H9 (cell line): ENCODE measurements at places on chromosomes 6 and 20. TPM values are rescaled to one million over a fixed set of nuclear protein-coding genes. Genes with fewer than 3 reads are reported as not detected.

GRCh38 chr6:39419607-39420006 is 97.1 kb upstream of the KCNK16 start:
- H3K27ac ChIP-seq = no peak overlapping the region
- H3K4me3 ChIP-seq = no peak overlapping the region
- no peaks in the 10 kb centered on the region for H3K27me3 ChIP-seq
- no peak for DNase-seq
- no peaks in the 10 kb centered on the region for H3K4me1 ChIP-seq

GRCh38 chr6:90605749-90606340 is 19.0 kb upstream of the MAP3K7 start:
- H3K27ac ChIP-seq = no peak overlapping the region
- H3K36me3 ChIP-seq = no peaks in the 10 kb centered on the region
- no peak overlapping the region for H3K4me3 ChIP-seq
- H3K27me3 ChIP-seq = no peaks in the 10 kb centered on the region
- H3K4me1 ChIP-seq = no peaks in the 10 kb centered on the region; the same call in 1 of the 2 replicates
- DNase-seq = no peak

GRCh38 chr6:132818404-132819359 is 4.3 kb downstream of the RPS12 start:
- peaks cover 53% of the 10 kb centered on the region for H3K36me3 ChIP-seq
- no peak overlapping the region for H3K4me3 ChIP-seq
- H3K27me3 ChIP-seq = no peaks in the 10 kb centered on the region

GRCh38 chr6:163634211-163635171 is 220.0 kb downstream of the QKI start:
- H3K36me3 ChIP-seq = peaks cover 4% of the 10 kb centered on the region; the same call in 2 of the 3 replicates
- H3K27ac ChIP-seq = no peak overlapping the region
- peaks cover 10% of the 10 kb centered on the region; the same call in 1 of the 2 replicates for H3K4me1 ChIP-seq
- no peaks in the 10 kb centered on the region for H3K27me3 ChIP-seq
- DNase-seq = peak; percentile 64

GRCh38 chr6:43621078-43621835 is 7.8 kb downstream of the GTPBP2 start:
- no peak for DNase-seq
- no peaks in the 10 kb centered on the region for H3K4me1 ChIP-seq

DNA sequence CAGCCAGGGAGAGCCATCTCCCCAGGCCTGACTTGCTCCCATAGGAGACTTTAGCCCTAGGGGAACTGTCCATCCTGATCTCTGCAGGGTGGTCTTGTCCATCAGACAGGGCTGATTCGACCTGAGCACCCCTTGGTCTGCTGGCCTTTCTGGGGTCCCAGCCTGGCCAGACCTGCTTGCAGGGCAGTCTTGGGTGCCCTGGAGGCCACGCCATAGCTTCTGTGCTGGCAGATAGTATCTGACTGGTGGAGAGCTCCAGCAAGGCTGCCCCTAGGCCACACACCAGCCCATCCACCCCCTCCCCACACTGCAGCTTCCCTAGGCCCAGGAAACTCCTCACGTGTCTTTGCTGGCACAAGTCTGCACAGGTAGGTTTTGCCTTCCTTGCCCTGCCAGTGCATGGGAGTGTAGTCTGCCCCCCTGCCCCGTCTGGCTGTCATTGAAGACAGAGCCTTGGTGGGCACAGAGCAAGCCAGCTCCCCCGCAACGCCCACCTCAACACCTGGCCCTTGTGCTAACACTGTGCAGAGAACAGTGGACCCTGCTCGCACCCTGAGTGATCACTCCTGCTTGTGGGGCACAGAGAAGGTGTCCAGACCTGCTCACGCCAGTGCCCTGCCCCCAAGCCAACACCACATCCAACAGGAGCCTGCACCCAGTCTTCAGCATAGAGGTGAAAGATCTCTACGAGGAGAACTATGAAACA is 32.4 kb downstream of the CCN2 start:
- H3K36me3 ChIP-seq = peaks cover 69% of the 10 kb centered on the region
- no peaks in the 10 kb centered on the region for H3K27me3 ChIP-seq

GRCh38 chr6:33177552-33178446 is 14.5 kb downstream of the COL11A2 start:
- H3K4me3 ChIP-seq = no peak overlapping the region
- H3K4me1 ChIP-seq = no peaks in the 10 kb centered on the region
- no peaks in the 10 kb centered on the region for H3K36me3 ChIP-seq
- no peak for DNase-seq

GRCh38 chr6:56814308-56814707 is 140.6 kb upstream of the BEND6 start:
- DNase-seq = no peak
- H3K36me3 ChIP-seq = no peaks in the 10 kb centered on the region
- H3K27me3 ChIP-seq = no peaks in the 10 kb centered on the region
- H3K4me1 ChIP-seq = peaks cover 11% of the 10 kb centered on the region; the same call in 1 of the 2 replicates
- H3K27ac ChIP-seq = no peak overlapping the region

L3MBTL1 gene
- 17.4 and 19.9 TPM in 2 replicates for total RNA-seq

- no peaks in the 10 kb centered on the region for H3K4me1 ChIP-seq
- DNase-seq = no peak
- H3K4me3 ChIP-seq = no peak overlapping the region
- H3K36me3 ChIP-seq = no peaks in the 10 kb centered on the region
Observed at GRCh38 chr6:140494321-140495108, 1120.1 kb upstream of the CITED2 start.

GJA10 gene
- total RNA-seq = not detected in 2 replicates

DNA sequence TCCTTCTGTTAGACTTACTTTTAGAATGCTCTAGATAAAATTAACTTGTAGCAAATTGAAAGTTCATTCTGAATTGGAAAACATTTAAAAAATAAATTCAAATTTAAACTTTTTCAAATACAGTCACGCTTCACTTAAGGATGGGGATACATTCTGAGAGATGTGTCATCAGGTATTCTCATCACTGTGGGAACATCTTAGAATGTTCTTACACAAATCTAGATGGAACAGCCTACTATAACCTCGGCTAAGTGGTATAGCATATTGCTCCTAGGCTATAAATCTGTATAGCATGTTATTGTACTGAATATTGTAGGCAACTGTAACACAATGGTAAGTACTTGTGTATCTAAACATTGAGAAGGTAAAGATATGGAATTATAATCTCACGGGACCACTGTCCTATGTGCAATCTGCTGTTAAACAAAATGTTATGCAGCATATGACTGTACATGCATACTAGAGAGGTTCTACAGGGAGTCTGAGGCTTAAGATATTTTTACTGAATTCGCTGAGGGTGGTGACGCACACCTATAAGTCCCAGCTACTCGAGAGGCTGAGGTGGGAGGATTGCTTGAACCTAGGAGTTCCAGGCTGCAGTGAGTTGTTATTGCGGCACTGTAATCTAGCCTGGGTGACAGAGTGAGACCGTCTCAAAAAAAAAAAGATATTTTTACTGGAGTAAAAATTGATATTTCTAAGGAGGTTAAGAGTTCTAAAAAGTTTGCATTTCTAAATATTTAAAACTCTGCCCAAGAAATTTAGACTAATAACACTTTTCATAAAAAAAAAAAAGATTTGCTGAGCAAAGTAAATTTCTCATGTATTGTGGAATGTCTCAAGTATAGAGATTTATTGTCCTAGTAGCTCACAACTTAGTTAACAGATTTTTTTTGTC is 87.3 kb upstream of the TULP1 start:
- no peaks in the 10 kb centered on the region for H3K27me3 ChIP-seq
- DNase-seq = no peak
- H3K4me3 ChIP-seq = no peak overlapping the region
- peaks cover 6% of the 10 kb centered on the region; the same call in 1 of the 2 replicates for H3K4me1 ChIP-seq
- H3K36me3 ChIP-seq = peaks cover 17% of the 10 kb centered on the region

DNA sequence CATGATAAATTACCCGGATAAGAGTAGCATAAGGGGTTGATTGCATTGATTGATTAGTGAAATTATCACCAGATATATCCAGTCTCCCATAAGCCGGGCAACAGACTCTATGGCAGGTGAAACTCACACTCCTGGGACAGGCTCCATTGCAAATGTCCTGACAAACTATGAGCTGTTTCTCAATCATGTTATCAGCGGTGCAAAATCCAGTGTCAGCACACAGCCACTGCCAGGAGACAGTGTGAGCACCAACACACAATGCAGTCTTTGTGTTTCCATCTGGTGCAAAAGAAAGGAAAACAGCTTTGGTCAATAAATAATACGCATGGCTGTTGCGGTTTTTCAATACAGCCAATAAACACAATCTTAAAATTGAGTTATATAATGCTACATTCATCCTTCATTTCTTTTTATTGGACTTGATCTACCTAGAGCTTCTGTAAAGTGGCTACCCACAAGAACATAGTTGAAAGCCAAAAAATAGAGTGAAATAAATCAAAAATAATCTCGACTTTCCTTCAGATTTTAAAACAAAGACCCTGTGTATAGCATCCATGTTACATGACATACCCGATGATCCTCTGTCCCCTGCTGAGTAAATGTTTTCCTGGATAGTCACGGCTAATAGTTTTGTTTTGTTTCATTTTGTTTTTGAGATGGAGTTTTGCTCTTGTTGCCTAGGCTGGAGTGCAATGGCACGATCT is 64.3 kb upstream of the AFDN start:
- no peaks in the 10 kb centered on the region for H3K4me1 ChIP-seq
- no peak overlapping the region for H3K4me3 ChIP-seq
- H3K27ac ChIP-seq = no peak overlapping the region
- H3K36me3 ChIP-seq = no peaks in the 10 kb centered on the region
